ENCODE measurements at places on chromosomes 1 and 21.

- DNase-seq: no peak
Observed at GRCh38 chr1:231500666-231501065, 27.8 kb upstream of the TSNAX start.

- DNase-seq: peak; percentile 82
Observed at GRCh38 chr21:38982096-38982495, 176.4 kb downstream of the ETS2 start.

DNA sequence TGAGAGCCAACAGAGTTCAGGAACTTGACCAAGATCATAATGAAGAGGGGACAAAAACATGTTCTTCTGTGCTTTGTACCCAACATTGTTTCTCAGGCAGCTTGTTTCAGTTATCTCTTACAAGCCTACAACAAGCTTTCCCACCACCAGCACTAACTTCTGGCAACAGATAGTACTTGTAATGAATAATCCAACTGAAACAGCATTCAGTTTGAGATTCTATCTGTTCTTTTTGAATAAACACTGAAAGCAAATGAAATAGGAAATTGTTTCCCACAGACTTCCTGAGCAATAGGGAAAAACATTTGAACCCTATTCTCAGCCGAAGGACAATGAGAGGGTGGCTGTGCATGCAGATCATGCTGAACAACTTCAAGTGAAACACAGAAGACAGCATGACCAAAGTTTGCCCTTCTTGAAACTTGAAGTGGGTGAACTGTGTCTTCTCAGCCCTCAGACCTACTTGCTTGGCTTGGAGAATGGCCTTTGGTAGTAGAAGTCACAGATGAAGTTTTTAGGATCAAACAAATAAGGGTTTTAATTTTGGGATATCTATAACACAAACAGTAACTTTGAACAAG, 11.2 kb upstream of the HOOK1 start:
- DNase-seq: no peak

- no peak for DNase-seq
Observed at GRCh38 chr1:220226752-220227151, 45.5 kb downstream of the RAB3GAP2 start.

- no peak for DNase-seq
Observed at GRCh38 chr1:162210196-162210595, 140.7 kb downstream of the NOS1AP start.

DNA sequence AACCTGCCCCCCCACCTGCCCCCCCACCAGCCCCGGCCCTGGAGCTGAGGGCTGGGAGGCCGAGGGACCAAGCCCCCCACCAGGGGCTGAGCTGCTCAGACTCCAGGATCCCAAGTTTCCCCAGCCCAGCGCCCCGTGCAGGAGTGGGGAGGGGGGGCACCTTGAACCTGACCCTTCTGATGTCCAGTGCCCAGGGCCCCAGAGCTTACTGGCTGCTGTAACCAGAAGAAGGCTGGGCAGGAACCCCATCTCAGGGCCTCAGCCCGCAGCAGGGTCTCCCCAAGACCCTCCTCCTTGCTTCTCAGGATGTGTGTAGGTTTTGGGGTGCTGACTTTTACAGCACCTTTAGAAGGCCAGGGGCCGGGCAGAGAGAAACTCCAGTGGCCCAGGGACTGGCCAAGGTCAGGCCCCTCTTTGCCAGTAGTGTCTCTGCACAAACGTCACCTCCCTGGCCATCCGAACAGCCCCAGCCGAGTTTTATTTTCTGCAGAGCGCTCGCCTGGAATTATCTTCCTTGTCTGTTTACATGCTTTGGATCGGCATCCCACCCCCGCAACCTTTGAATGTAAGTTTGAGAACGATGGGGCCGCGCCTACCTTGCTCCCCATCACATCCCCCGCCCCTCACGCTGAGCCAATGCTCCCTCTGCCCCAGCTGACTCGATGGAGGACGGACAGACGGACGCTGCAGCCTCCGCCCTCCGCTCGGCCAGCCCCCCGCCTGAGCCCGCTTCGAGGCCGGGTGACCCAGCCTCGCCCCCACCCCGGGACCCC, 70.1 kb upstream of the CASZ1 start:
- peak; percentile 75 for DNase-seq

GRCh38 chr21:33246963-33247362, 17.2 kb downstream of the IFNAR2 start:
- DNase-seq: no peak

- no peak for DNase-seq
Observed at GRCh38 chr1:225840713-225841112, 30.8 kb downstream of the EPHX1 start.

- no peak for DNase-seq
Observed at GRCh38 chr1:241822846-241823245, 25.2 kb upstream of the EXO1 start.

DNA sequence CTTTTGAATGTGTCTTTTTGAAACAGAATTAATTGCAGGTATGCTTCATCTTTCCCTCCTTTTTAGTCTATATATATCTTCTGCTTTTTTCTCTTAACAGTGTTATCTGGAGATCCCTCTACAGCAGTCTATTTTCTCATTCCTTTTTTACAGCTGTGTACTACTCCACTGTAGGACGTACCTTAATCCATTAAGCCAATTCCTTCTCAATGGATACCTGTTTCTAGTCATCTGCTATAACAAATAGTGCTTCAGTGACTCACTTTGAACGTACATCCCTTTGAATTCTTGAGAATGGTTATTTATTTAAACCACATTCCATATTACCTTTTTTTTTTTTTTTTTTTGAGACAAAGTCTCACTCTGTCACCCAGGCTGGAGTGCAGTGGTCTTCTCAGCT, 15.6 kb downstream of the PCNX2 start:
- no peak for DNase-seq

All from neural progenitor cell (in vitro differentiated cells).